ENCODE measurements at places on chromosomes 12 and 14.
A peak's percentile ranks its signal among the peaks of the same experiment; 100 is the strongest.

- DNase-seq = no peak
Observed at GRCh38 chr14:23045419-23046357, 3.7 kb downstream of the PSMB11 start.

- no peak for DNase-seq
Observed at GRCh38 chr14:49951691-49952345, 58.9 kb downstream of the ARF6 start.

- DNase-seq = no peak
Observed at GRCh38 chr14:52856139-52856538, 64.7 kb upstream of the GNPNAT1 start.

DNA sequence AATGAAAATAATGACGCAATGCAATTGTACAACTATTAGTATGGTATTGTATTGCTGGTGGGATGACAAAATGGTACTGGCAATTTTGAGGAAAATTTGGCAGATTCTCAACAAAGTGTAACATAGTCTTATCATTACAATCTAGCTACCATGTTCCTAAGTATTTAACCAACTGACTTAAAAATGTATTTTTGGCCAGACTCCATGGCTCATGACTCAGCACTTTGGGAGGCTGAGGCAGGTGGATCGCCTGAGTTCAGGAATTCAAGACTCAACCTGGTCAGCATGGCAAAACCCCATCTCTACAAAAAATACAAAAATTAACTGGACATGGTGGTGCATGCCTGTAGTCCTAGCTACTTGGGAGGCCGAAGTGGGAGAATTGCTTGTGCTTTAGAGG lies 1409.5 kb downstream of the AACS start:
- no peak for DNase-seq

DNA sequence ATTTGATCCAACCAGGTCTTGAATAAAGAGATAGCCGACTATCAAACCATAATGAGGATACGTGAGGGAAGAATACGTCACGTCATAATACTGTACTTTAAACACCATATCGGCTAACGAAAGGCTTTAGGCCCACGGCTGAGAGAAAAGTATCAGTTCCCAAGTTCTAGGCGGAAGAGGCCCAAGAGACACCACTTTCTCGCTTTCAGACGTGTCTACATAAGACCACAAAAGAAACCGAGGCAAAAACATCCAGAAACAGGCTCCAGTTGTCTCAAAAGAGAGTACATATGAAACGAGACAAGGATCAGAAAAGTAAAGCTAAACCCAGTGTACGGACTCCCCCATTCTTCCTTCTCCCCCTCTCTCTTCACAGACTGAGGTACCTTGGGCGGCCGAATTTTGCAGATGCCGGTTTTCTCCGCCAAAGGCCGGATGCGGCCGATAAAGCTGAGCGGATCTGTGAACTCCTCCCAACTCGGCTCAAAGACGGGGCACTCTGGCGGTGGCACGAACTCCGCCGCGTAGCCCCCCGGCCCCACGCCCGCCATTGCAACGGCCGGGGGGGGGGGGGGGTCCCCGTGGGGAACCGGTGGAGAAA lies 479 bp downstream of the KDM5A start:
- peak; percentile 29 for DNase-seq

- DNase-seq = no peak
Observed at GRCh38 chr12:78442454-78442801, 422.1 kb upstream of the SYT1 start.

- no peak for DNase-seq
Observed at GRCh38 chr12:56699020-56699661, 11.1 kb upstream of the PTGES3 start.

GRCh38 chr12:48712209-48712608 lies 4.3 kb downstream of the CCNT1 start:
- no peak for DNase-seq

- DNase-seq = no peak
Observed at GRCh38 chr12:111158992-111159391, 209.9 kb downstream of the PHETA1 start.
